Activated CD8-positive, alpha-beta memory T cell treated with anti-CD3 and anti-CD28 coated beads, Interleukin-2, amount 10 ng/mL, durations not matched to agents 7 days and 5 days (primary cell): ENCODE measurements at places on chromosomes 12 and 14.

- no peak for DNase-seq
Observed at GRCh38 chr12:50677858-50678257, 86.0 kb upstream of the ATF1 start.

DNA sequence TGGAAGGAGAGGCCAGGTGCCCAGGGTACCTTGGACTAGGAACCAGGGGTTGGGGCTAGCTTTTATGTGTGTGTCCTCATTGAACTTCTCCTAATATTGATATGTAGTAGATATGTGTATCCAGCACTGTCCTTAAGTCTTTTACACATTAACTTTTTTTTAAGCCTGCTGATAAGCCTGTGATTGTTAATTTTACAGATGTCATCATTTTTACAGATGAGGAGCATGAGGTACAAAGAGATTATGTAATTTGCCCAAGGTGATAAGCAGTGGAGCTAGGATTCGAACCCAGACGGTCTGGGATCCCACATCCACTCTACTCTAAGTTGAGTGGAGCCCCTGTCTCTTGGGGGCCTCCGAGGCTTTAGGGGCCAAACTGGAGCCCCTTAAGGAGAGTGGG, 10.2 kb upstream of the NR4A1 start:
- DNase-seq: no peak

DNA sequence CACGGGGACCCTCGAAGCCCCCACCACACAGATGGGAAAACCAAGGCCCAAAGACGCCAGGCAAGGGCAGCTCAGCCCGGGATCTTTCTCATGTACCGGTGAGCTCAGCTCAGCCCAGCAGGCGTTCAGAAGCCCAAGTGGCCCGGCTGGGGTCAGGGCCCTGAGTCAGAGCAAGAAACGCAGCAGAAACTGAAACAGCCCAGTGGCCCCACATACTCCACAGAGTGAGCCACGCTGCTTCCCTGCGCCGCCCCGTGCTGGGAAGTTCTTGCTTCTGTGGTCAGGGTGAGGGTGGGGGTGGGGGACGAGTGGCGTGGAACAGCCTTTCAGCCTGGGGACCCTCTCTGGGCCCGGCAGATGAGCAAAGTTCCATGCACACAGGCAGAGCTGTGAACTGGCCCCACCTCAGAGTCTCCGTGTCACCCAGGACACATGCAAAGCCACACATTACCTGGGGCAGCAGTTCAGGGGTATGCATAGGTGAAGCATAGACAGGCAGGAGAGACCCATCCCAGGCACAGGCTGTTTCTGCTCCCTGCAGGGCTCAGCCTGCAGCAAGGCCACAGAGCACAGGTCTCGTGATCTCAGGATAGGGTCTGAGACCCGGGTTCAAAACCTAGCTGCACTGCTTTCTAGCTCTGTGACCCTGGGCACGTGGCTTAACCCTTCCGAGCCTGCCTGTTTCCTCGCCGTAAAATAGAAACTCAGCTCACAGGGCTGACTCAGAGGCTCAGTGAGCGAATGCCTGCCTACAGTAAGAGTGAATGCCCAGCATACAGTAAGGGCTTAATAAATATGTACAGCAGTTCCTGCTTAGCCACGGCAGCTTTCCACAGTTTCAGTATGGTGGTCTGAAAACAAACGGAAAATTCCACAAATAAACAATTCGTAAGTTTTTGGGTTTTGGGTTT, 21.6 kb downstream of the NCOR2 start:
- DNase-seq: peak; percentile 90

- DNase-seq: no peak
Observed at GRCh38 chr12:9973949-9974348, 2.7 kb downstream of the CLEC12A start.

DNA sequence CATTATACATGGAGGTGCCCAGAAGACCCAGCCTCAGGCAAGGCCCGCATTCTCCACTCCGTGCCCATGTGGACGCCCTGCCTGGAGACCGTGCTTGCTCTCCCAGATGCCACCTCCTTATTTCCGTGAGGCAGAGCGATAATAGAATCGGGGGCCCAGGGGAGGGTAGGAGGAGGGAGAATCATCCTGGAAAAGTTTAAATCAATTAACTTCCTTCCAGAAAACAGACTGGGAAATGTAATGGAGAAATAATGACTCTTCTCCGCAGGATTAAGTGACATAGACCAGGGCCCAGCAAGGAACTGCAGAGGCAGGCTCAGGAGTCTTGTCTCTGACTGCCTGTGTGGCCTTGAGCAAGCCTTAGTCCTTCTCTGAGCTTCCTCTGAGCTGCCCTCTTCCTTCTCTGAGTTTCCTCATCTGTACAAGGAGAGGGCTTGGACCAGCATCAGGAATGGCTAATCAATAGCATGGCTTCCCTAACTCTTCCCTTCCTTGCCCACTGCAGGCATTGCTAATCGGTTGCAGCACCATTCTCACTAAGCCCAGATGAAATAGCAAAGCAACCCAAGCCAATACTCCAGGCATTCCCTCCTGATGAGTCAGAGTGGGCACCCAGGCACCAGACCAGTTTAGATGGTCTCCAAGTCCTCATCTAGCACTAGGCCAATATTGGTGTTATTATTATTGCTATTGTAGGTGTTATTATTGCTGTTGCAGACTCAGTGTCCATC, 11.3 kb upstream of the FAM222A start:
- no peak for DNase-seq

DNA sequence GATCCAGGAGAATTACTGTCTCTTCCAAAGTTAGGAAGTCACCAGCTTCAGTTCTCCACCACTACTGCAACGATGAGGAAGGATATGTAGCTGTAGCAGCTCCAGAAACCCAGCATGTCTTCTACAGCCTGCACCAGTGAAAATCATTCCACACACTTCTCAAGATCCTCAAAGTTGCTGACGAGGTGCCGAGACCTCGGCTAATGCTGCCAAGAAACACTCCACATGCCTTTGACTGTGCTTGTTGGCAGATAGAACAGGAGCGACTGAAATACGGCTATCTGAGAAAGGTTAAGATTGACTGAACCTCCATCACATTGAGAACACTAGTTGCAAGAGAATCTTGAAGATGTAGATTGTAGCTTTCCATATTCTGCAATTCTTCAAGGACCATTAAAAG, 241.9 kb downstream of the PPFIA2 start:
- no peak for DNase-seq

GRCh38 chr14:69153873-69154270, 953 bp upstream of the DCAF5 start:
- no peak for DNase-seq

DNA sequence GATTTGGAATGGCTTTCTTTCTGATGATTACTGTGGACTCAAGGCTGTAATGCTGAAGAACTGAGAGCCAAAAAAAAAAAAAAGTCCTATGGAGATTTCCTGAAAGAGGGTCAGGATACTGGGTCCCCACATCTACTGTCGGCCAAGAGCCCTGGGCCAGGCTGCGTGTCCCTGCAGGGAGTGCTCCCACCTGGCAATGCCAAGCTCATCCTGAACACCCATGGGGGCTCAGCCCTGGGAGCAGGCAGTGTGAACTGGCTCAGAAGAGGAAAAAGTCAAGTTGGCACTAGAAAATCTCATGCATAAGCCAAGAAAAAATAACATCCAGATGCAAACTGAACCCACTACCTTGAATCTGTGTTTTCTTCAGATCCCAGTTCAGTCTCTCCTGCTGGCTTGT, 35.0 kb upstream of the SMOC1 start:
- DNase-seq: no peak

DNA sequence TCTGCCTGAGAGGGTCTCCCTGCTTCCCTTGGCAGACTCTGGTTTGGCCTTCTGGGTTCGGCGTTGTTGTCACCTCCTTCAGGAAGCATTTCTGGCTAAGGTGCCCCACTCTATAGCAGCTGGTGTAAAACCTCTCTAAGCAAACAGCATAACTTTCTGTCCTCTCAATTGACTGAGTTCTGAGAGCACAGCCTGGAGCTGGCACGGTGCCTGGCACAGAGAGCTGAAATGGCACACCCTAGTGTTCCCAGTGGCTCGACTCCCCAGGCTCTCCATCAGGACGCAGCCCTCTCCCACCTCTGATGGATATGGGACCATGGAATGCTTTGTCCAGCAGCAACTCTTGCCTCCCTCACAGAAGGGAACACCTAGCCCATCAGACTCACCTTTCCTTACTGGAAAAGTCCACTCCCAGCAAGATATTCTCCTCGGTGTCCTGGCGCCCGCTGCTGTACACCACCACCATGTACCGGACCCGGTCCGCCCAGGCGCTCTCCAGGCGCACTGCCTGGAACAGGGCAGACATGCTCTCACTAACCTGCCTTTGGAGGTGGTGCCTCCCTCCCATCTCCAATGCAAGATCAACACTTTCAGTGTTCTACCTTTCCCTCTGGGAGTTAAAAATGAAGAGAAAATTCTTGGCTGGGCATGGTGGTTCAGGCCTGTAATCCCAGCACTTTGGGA, 40.6 kb downstream of the SSH1 start:
- DNase-seq: no peak

DNA sequence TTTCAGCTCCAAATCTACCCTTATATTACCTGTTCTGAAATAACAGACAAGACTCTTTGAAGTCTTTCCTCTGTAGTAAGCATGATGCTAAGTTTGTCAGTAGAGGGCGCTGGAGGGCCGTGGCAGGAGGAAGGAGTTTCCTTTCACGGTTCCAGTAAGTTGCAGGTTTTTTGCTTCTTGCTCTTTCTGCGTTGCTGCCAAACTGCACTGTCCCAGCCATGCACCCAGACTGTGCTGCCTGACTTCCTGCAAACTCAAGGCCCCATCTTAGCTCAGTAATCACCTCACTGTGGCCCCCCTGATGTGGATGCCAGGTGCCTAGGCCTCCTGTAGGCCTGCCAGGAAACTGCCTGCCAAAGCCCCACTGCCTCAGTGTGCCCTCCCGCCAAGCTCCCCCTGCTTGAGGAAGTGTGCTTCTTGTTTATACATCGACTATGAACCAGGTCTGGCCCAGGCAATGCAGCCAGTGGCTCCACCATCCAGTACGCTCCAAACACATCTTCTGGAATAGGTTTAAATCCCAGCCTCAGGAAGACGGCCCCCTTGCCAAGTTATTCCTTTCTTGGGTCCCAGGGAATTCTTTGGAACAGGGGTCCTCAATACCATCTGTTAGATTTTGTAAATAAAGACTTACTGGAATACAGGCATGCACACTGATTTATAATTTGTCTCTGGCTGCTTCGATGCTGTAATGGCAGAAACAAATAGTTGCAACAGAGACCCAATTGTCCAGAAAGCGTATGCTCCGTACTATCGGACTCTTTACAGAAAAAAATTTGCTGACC, 193.7 kb upstream of the LRIG3 start:
- DNase-seq: peak; percentile 68

GRCh38 chr12:21155522-21156351, 24.7 kb downstream of the SLCO1B1 start:
- DNase-seq: no peak

GRCh38 chr14:51744372-51745130, 92.8 kb downstream of the FRMD6 start:
- DNase-seq: no peak

- DNase-seq: no peak
Observed at GRCh38 chr12:29041621-29042020, 107.5 kb upstream of the FAR2 start.
